Progenitor cell of endocrine pancreas (in vitro differentiated cells): ENCODE measurements at places on chromosomes 12 and 14.

- no peak for DNase-seq
Observed at GRCh38 chr14:21185491-21185890, 29.6 kb upstream of the OR5AU1 start.

GRCh38 chr14:89067293-89067972, 243.0 kb downstream of the TTC8 start:
- DNase-seq: no peak

- no peak for DNase-seq
Observed at GRCh38 chr12:84694116-84694515, 218.5 kb downstream of the SLC6A15 start.

DNA sequence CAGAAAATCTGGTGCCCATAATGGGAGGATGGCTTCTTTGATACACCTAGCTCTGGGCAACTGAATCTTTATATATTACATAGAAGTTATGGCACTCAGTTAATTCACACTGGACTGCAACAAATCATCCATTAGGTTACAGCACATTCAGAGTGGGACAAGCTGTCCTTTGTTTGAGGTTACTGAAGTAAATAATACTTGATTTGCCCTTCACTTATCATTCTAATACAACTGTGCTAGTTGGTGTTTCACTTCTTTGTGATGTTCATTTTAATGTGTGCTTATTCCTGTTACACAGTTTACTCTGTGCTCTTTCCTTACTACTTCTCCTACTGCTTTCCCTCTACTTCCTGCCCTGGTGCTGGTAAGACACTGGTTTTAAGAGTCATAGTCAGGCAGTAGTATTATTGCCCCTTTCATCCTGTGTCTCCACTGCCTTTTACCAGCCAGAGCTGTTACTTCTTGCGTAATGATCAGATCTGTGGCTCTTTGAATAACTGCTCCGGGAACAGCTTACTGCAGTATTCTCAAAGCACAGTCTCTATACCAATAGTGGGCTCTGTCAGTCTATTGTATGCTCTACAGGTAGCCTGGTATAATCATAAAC, 36.4 kb upstream of the GXYLT1 start:
- DNase-seq: no peak

- DNase-seq: no peak
Observed at GRCh38 chr12:113224955-113225354, 3.7 kb downstream of the TPCN1 start.

DNA sequence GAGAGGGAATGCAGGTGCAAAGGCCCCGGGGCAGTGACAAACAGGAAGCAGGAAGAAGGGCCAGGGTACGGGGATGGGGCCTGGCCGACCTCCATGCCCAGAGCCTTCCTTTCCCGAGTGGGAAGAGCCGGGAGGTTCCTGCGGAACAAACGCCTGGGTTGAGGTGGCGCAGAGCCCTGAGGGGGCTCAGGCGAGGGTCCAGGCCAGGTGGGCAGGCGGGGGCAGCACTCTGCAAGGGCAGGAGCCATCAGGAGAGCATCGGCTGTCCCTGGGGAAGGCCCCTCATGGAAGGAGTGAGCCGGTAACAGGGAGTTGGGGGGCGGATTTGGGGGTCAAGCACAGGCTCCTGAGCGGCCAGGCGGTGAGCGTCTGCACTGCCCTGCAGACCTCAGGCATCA, 18.1 kb upstream of the FBRSL1 start:
- no peak for DNase-seq

GRCh38 chr14:39029789-39030188, 73.2 kb downstream of the SEC23A start:
- DNase-seq: no peak

DNA sequence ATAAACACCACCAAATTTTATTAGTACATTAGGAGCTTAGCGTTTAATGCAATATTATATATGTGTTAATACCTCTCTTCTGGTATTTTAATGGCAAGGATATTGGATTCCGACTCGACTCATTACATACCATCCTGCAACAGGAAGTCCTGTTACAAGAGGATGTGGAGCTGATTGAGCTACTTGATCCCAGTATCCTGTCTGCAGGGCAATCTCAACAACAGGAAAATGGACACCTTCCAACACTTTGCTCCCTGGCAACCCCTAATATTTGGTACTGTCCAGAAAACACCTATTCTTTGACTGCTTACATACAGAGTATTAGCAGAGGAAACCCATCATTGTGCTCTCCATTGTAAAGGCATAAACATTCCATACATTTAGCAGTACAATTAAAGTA, 45.2 kb downstream of the VEZT start:
- DNase-seq: no peak

DNA sequence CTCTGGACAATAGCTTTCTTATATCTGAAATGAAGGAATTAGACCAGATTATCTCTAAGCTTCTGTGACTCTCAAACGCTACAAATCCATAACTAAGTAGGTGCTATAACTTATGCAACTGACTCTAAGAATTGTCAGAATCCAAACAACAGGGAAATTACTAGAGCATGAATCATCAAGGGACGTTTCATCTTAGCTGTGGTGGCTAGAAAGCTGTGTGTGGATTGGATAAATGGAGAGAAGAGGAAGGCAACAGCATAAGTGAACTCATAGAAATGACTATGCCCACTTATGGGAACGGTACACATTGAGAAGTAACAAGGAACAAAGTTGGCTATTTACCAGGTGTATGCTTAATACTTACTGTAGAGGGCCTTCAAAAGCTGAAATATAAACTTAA, 96.0 kb upstream of the NEDD1 start:
- DNase-seq: no peak

DNA sequence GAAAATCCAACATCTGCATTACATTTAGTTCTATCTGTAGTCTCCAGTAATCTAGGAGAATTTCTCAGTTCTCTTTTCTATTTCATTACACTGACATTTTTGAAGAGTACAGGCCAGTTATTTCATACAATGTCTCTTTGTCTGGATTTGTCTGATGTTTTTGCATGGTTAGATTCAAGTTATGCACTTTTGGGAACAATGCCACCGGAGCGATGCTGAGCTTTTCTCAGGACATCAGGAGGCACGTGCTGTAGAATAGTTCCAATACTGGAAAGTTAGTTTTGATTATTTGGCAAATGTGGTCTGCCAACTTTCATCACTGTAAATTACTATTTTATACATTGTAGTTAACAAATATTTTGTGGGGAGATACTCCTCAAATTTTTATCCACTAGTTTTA, 43.1 kb downstream of the ALDH1L2 start:
- no peak for DNase-seq

DNA sequence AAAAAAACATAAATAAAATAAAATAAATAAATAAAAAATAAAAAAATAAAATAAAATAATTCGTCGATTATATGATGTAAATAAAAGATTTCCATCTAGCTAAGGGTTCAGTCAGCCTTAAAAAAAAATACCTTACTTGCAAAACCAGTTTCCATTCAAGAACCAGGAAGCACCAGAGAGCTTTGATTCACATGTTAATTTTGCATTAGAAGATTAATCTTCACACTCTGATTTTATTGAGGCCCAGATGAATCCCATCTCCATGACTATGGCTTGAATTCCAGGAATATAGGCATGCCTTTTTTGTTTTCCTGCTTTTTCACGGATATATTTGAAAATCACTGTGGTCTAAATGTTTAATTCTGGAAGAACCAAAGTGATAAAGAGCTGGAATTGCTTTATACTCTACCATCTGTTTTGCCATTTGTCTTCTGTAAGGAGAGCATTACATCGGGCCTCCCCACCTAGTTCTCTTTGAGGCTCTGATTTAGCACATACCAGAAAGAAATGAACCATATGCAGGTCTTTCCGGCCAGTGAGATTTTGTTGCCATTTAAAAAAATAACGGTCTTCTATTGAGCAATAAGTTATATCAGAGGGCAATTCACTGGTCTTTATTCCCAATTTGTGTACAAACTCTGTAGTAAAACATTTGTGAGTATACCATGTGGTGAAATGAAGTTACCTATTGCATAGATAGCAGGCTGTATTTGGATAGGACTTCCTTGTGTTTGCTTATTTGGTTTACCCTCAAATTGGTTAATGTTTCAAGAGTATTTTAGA, 175.5 kb downstream of the AEBP2 start:
- DNase-seq: no peak

- DNase-seq: no peak
Observed at GRCh38 chr12:132218915-132219314, 74.7 kb downstream of the NOC4L start.

DNA sequence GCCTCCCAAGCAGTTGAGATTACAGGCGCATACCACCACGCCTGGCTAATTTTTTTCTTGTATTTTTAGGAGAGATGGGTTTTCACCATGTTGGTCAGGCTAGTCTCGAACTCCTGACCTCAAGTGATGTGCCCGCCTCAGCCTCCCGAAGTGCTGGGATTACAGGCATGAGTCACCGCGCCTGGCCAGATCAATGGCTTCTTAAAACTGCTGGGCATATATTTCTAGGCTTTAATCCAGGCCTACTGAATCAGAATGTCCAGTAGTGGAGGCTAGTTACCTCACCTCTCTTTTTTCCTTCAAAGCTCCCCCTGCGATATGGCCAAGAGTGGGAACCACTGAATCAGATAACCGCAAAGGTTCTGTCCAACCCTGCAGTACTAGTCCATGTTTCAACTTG, 17.1 kb downstream of the POU6F1 start:
- DNase-seq: no peak

GRCh38 chr14:83940253-83940652, 1589.7 kb upstream of the FLRT2 start:
- DNase-seq: no peak

GRCh38 chr14:75630695-75631452, 29.8 kb downstream of the ERG28 start:
- DNase-seq: no peak

DNA sequence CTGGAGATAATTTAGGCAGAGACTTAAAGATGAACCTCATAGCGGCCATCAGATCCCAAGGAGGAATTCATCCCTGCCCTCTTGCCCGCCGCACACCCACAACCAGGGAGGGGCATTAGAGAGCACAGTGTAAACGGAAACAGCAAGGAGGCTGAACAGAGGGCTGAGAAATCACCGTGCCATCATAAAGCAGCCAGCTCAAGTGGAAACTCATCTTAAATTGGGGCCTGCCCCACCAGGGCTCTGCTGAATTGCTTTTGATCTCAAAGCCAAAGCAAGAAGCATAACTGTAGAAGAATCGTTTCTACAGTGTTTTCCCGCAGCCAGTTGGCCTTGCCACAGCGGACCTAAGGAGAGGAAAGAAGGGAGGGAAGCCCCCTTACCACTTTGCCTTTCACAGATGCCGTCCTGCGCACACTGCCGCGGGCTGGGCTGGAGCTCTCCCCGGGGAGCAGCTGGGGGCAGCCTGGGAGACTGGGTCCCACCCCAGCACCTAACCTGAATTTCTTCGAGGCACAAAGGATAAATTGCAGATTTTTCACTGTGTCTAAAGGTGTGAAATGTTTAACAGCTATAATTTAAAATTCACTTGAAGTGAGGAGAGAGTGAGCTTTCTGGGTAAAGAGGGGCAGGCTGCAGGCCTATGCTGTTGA, 51.8 kb upstream of the MMP17 start:
- no peak for DNase-seq

DNA sequence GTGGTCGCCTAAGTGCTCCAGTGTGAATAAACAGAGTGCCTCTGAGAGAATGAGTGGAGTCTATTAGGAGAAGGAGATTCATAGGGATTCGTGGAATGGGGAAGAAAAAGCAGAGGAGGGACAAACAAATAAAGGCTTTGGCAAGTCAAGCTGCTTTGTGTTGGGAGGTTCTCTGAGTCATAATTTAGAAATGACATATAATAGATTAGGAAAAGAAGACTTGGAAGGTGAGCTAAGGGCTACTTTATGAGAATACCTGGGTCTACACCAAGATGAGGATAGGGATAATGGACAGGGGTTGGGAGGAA, 6.4 kb upstream of the NTN4 start:
- no peak for DNase-seq

GRCh38 chr12:13570005-13570694, 373.6 kb downstream of the EMP1 start:
- DNase-seq: no peak

- no peak for DNase-seq
Observed at GRCh38 chr12:48601013-48601756, 31.3 kb upstream of the LALBA start.

DNA sequence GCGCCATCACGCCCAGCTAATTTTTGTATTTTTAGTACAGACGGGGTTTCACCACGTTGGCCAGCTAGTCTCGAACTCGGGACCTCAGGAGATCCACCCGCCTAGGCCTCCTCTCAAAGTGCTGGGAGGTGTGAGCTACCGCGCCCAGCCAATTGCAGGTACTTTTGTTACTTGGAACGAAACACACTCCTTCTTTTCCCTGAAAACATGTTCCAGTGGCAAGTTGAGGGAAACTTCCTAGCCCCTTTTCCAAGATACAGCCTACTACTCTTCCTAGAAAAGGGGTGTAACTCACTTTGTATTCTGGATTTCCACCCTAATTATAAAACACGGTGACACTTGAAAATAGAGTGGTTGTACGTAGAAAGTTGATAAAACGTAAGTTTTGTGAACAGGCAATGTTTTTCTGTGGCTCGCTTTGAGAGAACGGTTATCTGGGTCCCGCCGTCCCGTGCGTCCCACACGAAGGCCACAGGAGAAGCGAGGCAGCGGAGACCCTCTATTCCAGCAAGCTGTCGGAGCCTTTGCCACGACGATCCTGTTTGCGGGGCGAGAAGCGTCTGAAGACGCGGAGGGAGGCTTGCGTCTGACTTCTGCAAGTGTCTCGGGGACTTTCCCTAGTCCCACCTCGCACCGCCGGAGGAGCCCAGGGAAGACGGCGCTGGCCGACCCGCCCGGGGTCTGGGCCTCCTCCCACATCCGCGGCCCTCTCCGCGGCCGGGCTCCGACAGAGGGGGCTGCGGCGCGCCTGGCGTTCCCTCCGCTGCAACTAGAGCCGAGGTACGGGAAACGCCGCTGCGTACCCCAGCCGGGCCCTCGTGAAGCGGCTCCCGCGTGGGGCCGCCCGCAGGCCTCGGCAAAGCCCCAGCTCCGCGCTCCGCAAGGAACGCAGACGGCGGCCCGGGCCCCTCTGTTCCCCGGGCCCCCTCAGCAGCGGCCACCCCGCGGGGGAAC, 745 bp downstream of the CDCA4 start:
- peak; percentile 49 for DNase-seq
